ENCODE measurements at places on chromosomes 7 and 10.

DNA sequence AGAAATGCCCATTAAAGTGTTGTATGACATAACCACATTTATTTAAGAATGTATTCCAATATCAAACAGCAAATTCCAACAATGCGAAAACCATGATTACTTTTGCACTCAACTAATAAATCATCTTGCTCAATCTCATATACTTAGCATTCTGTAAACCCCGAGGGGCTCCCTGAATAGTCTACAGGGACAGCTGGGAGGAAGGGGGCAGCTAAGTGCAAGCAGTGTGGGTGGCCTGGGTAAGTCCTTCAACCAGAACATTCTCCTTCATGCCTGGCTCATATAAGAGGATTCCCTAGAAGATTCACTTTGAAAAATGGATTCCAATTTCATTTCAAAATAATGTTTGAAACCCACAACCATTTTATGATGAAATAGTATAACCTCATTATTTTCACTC lies 355.5 kb downstream of the CDC14C start:
- no peak for DNase-seq

DNA sequence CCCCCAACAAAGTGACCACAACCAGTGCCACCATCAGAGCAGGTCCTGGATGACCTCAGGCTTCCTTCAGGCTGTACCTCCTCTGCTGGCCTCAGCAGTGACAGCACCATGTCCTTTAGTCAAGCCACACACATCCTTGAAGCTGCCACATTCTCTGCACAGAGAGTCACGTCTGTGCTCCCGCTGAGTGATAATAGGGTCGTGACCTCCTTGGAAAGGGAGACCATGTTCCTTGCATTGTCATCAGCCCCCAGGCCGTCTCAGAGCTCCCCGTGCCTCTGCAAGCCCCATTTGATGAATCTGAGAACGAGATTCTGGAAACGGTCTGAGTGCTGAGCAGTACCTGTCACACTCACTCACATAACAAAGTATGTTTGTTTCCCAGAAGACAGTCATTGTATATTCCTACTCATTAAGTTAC lies 106.5 kb upstream of the PRR15 start:
- DNase-seq: no peak

GRCh38 chr7:69757528-69757927 lies 159.3 kb downstream of the AUTS2 start:
- DNase-seq: no peak

DNA sequence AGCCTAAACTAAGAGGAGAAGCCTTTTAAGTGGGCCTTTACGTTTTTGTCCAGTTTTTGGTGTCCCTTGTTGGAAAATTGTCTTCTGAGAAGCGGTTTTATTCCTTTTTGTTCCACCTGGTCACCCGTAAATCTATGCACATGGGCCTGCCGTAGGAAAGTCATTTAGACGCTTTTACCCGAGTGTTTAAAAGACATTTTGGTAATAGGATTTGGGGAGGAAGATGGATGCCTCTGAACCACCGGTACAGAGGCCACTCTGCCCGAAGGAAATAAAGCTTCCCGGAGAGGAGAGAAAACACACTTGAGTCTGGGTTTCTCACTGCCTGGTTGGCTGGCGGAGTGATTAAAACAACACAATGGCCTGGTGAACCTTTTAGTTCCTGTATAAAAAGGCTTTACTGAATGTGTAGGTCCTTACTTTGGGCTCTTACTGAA lies 760 bp downstream of the THNSL1 start:
- DNase-seq: peak; percentile 14

DNA sequence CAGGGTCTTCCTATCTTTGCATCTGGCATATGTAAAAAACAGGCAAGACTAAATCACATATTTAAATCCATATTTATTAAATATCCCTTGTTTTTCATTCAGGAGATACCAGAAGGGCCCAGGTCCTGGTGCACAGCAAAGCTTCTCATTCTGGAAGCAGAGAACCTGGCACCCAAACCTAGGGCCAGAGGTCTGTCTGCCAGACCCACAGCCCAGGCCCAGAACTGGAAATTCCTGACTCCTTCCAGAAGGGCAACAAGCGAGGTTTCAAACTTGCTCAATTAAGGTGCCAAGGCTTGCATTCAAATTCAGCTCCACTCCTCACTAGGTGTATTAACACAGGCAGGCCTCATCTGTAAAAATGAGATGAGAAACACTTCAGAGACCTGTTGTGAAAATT lies 4.2 kb upstream of the MYO1G start:
- DNase-seq: no peak

- DNase-seq: no peak
Observed at GRCh38 chr10:69817078-69817581, 15.4 kb downstream of the COL13A1 start.

- no peak for DNase-seq
Observed at GRCh38 chr7:103343758-103344452, 662 bp downstream of the DNAJC2 start.

DNA sequence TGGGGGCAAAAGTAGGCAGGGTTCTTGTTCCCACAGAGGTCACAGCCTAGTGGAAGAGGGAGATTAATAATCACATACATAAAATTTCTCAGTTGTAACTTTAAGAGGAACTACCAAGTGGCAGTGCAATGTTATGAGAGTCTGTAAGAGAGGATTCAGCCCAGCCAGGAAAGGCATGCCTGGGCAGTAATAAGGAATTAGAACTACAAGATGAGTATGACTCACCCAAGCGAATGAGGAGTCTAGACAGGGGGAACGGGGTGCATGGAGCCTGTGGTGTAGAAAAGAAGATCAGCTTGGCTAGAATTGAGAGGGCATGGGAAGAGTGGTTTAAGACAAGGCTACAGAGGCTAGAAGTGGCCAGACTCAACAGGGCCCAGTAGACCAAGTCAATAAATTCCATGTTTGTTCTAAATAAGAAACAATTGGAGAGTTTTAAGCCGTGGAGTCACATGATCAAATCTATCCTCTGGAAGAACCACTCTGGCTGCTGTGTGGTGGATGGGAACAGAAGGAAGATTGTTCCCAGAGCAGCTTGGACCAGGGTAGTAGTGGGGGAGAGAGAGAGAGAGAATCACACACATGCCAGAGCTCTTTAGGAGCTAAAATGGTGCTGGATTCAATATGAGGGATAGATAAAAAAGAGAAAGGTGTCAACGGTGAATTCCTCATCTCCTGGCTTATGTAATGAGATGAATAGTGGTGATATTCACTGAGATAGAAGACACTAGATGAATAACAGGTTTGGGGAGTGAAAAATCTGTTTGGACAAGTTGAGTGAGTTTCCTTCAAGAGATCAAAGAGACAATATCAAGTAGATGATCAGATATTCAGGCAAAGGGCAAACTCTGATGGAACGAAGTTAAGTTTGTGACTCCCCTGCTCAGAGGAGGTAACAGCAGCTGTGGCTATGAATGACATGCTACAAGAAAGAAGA lies 265.1 kb downstream of the FGFR2 start:
- DNase-seq: no peak

- no peak for DNase-seq
Observed at GRCh38 chr10:83165265-83165664, 974.0 kb upstream of the GHITM start.

DNA sequence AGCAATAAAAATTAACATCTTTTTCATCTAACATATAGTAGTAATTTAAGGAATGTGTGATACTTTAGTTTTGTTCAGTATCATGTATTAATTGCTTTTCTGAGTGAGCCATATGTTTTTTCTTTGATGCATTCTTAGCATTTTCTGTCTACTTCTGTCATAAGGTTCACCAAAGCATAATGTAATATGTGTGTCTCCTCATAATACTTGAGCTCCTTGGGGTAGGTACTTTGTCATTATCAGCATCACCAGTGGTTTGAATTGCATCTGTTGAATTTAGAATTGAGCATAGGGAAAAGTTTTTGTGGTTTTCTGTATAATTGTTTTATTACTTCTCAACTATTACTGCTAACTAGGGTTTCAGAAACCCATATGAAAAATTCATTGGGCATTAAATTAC lies 26.5 kb downstream of the VPS50 start:
- DNase-seq: no peak

DNA sequence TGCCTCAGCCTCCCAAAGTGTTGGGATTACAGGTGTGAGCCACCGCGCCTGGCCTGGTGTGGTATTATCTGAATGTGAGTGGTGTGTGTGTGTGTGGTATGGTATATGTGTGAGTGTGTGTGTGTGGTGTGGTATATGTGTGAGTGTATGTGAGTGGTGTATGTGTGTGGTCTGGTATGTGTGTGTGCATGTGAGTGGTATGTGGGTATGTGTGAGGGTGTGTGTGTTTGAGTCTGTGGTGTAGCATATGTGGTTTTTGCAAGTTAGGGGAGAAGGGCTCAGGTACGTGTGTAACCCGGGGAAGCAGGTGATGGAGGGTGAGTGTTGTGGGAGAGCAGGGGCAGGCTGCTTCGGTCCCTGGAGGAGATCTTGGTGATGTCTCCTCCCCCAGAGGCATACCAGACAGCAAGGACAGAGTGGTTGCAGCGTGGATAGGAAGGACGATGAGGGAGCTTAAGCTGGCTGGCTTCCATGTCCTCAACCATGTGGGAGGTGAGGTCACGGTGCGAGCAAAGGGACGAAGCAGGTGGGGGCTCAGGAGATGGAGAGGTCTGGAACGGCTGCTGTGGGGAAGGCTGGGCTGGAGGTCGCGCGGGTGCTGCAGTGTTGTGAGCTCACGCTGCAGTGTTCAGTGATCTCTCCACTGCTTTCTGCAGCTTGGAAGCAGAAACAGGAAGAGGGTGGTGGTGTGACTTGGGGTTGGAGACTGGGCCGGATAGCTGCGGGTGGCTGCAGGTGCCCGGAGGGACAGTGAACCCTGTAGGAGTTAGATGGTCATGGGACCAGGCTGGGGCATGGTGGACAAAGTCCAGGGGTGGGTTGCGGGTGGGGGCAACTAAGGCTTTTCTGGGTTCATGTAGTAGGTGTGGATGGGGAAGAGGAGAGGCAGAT lies 5.0 kb downstream of the ZYX start:
- no peak for DNase-seq

GRCh38 chr10:126661841-126662515 lies 8.5 kb downstream of the C10orf90 start:
- DNase-seq: no peak

DNA sequence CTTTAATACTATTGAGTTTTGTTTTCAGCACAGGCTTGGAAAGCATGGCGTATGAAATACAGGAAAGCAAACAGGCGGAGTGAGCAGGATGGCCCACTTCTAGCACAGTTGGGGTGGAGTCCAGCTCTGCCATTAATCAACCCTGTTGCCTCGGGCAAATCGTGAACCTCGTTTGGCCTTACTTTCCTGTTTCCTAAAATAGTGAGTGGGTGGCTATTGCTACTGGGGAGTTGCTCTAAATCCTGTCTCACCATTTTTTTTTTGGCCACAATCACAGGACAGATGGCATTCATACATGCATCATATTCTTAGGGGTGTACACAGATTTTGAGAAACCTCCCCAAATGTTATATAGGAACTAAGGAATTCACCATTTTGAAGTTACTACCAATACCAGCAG lies 157.8 kb downstream of the ANLN start:
- no peak for DNase-seq

DNA sequence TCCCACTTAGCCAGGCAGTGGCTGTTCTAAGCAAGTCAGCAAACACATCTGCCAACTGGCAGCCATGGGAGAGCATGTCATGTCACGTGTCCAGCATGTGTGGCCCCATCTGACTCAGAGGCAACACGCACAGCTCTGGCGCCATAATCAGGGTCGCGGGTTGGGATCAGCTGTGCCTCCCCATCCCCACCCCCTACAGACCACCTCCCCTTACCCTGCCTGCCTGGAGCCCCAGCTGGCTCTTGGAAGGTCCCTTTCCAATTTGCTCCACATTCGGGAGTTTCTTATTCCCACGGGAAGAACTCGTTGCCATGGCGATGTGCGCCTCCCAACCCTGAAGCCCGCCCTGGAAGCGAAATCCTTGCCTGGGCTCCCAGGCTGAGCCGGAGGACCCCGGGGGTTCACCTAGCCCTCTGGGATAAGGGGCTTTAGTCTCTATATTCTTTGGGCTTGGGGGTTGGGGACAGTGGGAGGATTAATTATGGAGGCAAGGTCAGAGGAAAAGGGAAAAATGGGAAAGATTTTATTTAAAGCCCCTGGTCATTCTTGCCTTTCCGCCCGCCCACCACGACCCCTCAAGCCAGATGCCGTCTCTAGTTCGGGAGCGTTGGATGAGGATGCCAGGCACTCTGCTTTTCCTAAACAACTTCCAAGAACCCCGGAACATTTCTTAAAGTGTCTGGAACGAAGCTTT lies 283.7 kb downstream of the ZEB1 start:
- DNase-seq: peak; percentile 70

GRCh38 chr7:22935269-22935668 lies 78.7 kb downstream of the HYCC1 start:
- DNase-seq: no peak

DNA sequence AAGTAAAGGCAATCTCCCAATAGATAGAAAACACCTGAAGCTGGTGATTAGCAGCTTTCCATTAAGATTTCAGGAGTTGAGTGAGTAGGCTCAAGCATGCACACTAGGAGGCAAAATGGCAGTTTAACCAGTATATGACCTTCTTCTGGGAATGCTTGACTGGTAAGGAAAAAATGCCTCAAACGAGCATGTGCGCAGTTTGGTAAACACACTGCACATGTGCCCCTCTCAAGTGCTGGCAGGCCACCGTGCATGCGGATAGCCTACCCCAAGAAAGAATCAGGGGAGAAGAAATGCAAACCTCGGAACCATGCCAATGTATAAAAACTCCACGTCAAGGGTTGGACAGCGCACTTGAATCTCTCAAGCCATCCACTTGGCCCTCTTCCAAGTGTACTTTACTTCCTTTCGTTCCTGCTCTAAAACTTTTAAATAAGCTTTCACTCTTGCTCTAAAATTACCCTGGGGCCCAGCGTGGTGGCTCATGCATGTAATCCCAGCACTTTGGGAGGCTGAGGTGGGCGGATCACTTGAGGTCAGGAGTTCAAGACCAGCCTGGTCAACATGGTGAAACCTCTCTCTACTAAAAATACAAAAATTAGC lies 98.8 kb upstream of the CDK1 start:
- no peak for DNase-seq

- DNase-seq: no peak
Observed at GRCh38 chr10:49550563-49550962, 11.6 kb upstream of the ERCC6 start.

GRCh38 chr7:26437003-26437532 lies 145.4 kb downstream of the SNX10 start:
- DNase-seq: no peak

- no peak for DNase-seq
Observed at GRCh38 chr7:10521306-10521705, 452.4 kb upstream of the PHF14 start.

DNA sequence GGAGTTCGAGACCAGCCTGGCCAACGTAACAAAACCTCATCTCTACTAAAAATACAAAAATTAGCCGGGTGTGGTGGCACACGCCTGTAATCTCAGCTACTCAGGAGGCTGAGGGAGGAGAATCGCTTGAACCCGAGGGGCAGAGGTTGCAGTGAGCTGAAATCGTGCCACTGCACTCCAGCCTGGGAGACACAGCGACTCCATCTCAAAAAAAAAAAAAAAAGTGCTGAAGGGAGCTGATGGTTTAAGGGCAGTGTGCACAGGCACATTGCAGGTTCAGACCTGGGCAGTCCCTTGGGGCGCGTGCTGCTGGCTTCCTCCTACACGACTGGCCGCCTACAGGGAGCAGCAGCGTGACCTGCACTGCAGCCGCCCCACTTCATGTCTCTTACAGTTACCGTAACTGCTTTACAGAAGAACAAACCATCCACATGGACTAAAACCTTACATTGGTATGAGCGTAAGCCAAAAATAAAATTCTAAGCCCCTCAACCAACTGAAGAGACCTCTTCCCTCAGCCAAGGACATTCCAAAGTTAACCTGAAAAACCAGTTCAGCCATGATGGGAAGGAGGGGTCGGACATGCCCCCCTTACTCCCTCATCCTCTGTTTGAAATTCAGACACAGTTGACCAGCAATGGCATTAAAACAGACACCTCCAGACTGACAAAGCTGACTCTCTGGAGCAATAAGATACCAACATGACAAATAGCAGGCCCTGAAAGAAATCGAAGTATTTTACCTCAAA lies 262.2 kb downstream of the ZMYND11 start:
- DNase-seq: no peak
